ENCODE measurements at places on chromosomes 7 and 10.

DNA sequence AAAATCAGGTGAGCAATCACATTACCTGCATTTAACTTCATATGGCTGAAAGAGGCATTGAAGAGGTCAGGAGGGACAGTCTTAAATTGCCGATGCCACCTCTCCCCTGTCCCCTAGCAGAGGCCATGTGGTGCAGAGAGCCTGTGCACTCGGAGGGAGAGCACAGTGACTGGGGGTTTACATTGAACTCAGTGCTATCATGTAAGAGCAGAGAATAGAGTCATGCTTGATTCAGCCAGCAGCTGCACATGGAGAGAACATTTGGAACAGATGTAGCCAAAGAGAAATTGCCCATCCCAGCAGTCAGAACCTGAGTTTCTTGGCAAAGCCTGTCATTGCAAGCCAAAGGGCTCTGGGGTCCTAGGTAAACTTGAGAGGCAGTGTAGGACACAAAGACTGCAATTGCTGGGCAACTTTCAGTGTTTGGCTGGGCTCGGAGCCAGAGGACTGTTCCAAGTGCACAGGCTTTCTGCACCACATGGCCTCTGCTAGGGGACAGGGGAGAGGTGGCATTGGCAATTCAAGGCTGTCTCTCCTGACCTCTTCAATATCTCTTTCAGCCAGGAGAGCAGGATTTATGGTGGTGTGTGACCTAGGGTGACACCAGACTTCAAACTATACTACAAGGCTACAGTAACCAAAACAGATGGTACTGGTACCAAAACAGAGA, 267.1 kb downstream of the REEP3 start:
- DNase-seq = no peak

DNA sequence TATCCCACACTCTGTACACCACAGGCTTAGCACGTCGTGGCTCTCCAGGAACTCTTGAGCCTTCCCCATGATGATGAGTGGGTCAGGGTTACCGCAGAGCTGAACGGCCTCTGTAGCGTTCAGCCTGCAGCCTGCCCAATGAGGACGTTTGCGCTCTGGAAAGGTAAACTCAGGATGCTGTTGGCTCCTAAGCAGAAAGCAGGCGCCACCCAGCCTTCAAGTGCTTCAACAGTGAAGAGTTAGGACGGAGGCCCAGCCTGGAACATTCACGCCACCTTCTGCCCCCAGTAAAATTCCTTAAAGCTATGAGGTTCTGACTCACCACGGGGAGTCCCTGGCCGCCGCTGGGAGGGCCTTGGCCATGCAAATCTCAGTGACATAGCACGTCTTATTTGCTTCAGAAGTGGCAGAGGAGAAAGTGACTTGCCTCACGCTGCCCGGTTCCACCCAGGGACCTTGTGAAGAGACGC, 161.5 kb upstream of the SH2B2 start:
- DNase-seq = no peak

- DNase-seq = no peak
These were observed 47.2 kb upstream of the RHEB start for GRCh38 chr7:151566897-151567320.

GRCh38 chr10:80855348-80855971, 317.8 kb downstream of the SH2D4B start:
- DNase-seq = no peak

DNA sequence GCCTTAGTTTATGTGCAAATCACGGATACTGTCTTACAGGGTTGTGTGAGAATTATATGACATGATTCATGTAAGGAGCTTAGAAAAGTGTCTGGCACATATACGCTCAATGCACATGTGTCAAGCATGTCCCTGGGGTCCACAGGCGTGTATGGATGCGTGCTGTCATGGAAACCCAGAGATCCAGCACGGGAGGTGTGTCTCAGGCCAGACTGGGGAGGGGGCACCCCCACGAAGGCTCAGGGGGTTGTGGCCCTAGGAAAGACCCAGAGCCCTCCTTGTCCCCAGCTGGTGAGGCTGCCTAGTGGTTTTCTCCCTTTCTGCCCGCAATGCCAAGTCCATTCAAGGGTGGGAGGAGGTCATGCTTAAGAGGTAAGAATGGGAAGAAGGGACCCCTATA, 9.1 kb downstream of the BTBD16 start:
- no peak for DNase-seq

All from RPMI8226 (cell line).